ENCODE measurements at places on chromosomes 6 and 20.
A peak's percentile ranks its signal among the peaks of the same experiment; 100 is the strongest.

DNA sequence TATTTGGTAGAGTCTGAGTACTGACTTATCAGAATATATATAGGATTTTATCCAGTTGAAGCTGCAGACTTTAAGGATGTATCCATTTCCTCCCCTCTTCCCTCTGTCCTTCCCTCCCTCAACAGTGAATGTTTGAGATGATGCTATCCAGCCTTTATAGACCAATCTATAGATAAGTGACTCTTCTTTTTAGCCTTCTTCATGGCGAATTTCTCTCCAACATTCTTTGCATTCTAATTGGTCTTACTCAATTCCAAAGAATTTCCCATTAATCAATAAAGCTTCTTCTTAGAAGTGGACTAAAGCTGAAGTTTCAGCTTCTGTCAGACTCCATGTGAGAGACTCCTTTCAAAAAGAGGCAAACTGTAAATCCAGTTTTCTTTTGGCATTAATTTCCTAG, 99.3 kb downstream of the AIG1 start:
- DNase-seq: no peak
- no peaks in the 10 kb centered on the region for H3K4me1 ChIP-seq
- H3K27me3 ChIP-seq: no peaks in the 10 kb centered on the region
- no peak overlapping the region for H3K27ac ChIP-seq
- H3K4me3 ChIP-seq: no peak overlapping the region

- no peak overlapping the region for H3K4me3 ChIP-seq
- H3K27ac ChIP-seq: no peak overlapping the region
- no peaks in the 10 kb centered on the region for H3K27me3 ChIP-seq
Measured at GRCh38 chr6:11374036-11375010, 141.9 kb upstream of the NEDD9 start.

- no peak overlapping the region for H3K27ac ChIP-seq
- no peaks in the 10 kb centered on the region for H3K4me1 ChIP-seq
- no peak overlapping the region for H3K4me3 ChIP-seq
- peak; percentile 25 for DNase-seq
- H3K36me3 ChIP-seq: no peaks in the 10 kb centered on the region
Measured at GRCh38 chr6:143806282-143807102, 36.6 kb upstream of the LTV1 start.

- no peaks in the 10 kb centered on the region for H3K27me3 ChIP-seq
- no peak overlapping the region for H3K27ac ChIP-seq
- DNase-seq: no peak
- H3K4me1 ChIP-seq: no peaks in the 10 kb centered on the region
Measured at GRCh38 chr6:169391473-169392071, 137.9 kb upstream of the THBS2 start.

DNA sequence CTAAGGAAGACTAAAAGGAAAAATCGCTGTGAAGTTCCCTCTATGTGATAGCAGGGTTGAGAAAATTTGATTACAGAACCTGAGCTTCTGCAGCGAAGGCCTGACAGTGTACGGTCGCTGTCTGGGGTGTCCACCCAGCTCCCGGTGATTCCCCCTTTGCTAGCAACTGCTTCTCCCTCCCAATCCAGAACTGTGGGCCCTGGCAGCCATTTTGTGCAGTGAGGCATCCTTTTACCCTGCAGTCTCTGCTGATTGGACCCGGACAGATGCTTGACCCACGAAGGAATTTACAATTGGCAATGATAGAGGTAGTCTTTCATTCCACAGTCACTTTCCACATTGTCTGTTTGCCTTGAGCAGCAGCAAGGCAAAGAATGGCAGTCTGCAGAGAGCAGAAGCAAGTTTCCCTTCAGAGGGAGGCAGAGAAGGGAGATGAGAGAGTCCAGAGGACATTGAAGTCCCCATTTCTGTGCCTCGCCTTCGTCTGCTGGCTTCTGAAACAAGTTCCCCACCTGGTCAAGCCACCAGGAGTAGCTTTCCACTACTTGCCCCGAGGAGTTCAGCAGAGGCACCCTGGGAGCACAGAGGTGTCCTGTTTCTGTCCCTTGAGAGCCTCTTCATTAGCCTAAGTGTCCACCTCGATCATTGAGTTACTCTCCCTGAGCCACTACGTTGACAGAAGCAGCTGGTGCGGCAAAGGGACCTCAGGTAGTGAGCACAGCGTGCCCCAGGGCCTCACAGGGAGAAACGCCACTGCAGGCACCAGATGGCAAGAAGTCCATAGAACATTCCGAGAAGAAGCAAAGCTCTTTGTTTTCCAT, 370.3 kb downstream of the NRN1 start:
- no peak for DNase-seq
- H3K27ac ChIP-seq: no peak overlapping the region
- H3K36me3 ChIP-seq: peaks cover 7% of the 10 kb centered on the region
- H3K4me1 ChIP-seq: no peaks in the 10 kb centered on the region
- H3K4me3 ChIP-seq: no peak overlapping the region
- H3K27me3 ChIP-seq: no peaks in the 10 kb centered on the region

- peak overlapping the region; percentile 95 for H3K27ac ChIP-seq
- peak; percentile 100 for DNase-seq
- peak overlapping the region; percentile 47 for H3K4me3 ChIP-seq
- H3K4me1 ChIP-seq: peaks cover 43% of the 10 kb centered on the region
- no peaks in the 10 kb centered on the region for H3K36me3 ChIP-seq
Measured at GRCh38 chr6:4358414-4359107, 223.2 kb upstream of the ECI2 start.

DNA sequence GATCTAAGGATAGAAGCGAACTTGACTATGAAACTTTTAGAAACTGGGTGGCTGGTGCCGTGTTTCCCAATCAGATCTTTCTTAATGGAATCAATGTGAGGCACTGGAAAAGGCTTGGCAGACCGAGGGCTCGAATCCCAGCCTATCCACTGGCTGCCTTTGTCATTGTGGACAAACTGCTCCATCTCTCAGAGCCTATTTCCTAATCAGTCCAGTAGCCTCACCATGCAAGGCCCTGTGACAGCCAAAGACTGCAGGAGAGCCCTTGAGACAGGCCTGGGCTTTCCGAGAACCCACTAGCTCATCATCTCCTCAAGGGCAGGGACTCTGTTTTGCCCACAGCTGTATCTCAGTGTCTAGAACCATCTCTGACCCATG, 43.4 kb downstream of the SPDEF start:
- no peak overlapping the region for H3K27ac ChIP-seq
- no peak for DNase-seq
- H3K36me3 ChIP-seq: no peaks in the 10 kb centered on the region
- H3K4me3 ChIP-seq: no peak overlapping the region
- no peaks in the 10 kb centered on the region for H3K4me1 ChIP-seq

GRCh38 chr20:17491488-17491887, 39.7 kb downstream of the BFSP1 start:
- H3K36me3 ChIP-seq: no peaks in the 10 kb centered on the region
- H3K4me1 ChIP-seq: no peaks in the 10 kb centered on the region
- H3K4me3 ChIP-seq: no peak overlapping the region
- DNase-seq: no peak
- peaks cover 48% of the 10 kb centered on the region for H3K27me3 ChIP-seq

DNA sequence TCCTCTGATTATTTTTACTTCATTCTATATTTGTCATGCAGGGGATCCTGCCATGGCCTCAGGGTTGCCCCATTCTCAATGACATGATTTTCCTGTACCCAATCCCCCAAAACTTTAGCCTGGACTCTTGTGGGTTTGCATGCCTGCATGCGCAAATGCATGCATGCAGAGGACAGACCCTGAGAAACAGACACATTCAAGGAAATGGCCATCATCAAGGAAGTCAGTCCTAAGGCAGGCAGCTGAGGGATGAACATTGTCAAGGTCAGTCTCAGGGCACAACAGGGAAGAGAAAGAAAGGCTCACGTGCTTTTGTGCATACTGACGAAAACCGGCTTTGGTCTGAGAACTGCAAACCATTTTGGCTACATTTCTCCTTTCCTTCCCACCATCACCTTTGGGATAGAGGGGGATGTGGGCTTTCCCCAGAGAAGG, 13.1 kb downstream of the NEDD9 start:
- H3K36me3 ChIP-seq: 0 out of 2 replicates have a peak, but pooled peaks cover 2% of the 10 kb centered on the region
- no peaks in the 10 kb centered on the region for H3K27me3 ChIP-seq
- peak overlapping the region; percentile 94 for H3K27ac ChIP-seq
- peaks cover 36% of the 10 kb centered on the region for H3K4me1 ChIP-seq
- no peak overlapping the region for H3K4me3 ChIP-seq
- DNase-seq: no peak

GRCh38 chr6:82783587-82784236, 281.9 kb downstream of the UBE3D start:
- H3K36me3 ChIP-seq: no peaks in the 10 kb centered on the region
- H3K27ac ChIP-seq: no peak overlapping the region
- peak; percentile 27 for DNase-seq
- H3K4me3 ChIP-seq: no peak overlapping the region

DNA sequence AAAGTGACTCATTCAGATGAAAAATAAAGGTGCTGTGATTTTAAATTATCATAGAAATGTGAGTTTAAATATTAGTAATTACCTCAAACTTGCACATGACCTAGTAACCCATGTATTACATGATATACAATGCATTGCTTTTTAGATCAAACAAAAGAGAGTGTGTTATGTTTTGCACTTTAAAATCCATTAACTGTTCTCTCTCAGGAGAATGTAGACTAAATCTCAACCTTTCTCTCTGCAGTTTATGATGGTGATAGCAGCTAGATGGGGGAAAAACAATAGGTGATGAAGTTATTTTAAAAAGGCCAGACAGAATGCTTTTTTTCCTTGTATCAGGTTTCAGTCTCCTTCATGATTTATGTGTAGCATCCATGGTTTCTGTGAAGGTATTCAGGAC, 404.4 kb upstream of the RNF217 start:
- H3K4me3 ChIP-seq: no peak overlapping the region
- no peaks in the 10 kb centered on the region for H3K4me1 ChIP-seq
- no peaks in the 10 kb centered on the region for H3K27me3 ChIP-seq
- no peak overlapping the region for H3K27ac ChIP-seq
- no peak for DNase-seq

DNA sequence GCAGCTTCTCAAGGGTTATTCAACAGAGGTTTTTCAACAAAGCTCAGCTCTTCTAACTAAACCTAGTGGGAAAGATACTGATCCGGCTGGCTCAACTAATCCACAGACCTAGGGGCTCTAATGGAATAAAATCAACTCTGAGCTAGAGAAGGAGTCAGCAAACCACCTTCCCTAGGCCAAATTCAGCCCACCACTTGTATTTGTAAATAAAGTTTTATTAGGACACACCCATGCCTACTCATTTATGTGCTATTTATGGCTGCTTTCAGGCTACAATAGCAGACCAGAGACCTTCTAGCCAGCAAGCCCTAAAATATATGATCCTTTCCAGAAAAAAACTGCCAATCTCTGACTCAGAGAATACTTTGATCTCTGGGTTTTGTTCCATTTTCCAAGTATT, 6.0 kb upstream of the RAB22A start:
- no peaks in the 10 kb centered on the region for H3K27me3 ChIP-seq
- no peak overlapping the region for H3K4me3 ChIP-seq
- no peaks in the 10 kb centered on the region for H3K36me3 ChIP-seq

GRCh38 chr20:48287021-48287494, 501.8 kb upstream of the SULF2 start:
- DNase-seq: no peak
- no peak overlapping the region for H3K4me3 ChIP-seq
- no peak overlapping the region for H3K27ac ChIP-seq
- H3K4me1 ChIP-seq: peaks cover 23% of the 10 kb centered on the region
- H3K27me3 ChIP-seq: no peaks in the 10 kb centered on the region

DNA sequence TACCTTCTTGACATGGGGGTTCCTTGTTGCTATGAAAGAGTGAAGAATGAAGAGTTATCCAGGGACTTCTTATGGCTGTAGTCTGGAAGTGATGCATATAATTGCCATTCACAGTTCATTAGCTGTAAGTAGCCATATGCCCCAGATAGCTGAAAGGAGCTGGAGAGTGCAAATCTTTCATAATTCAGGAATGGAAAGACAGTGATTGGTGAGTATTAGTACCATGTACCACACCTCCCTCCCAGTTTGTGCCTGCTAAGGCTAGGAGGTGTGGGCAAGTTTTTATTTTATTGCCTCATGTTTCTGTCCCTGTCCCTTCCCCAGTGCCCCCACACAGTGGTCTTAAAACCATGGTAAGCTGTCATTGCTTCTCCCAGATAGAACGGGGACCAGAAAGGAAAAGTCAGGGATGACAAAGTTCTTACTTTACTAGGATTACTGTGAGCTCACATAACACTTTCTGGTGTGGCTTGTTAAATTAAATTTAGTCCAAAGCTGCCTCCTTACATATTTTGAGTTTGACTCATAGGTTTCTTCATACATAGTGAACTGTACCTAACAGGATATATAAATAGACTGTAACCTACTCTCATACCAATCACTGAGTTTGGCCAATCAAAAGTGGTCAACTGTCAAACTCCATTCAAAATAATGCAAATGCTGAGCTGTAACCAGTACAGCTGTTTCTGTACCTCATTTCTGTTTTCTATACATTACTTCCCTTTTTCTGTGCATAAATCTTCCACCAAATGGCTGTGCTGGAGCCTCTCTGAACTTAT, 119.4 kb downstream of the RFPL4B start:
- 0 out of 2 replicates have a peak overlapping the region, but pooled peaks have one; percentile 23 for H3K4me3 ChIP-seq
- H3K27ac ChIP-seq: peak overlapping the region; percentile 19
- no peaks in the 10 kb centered on the region for H3K36me3 ChIP-seq
- peaks cover 15% of the 10 kb centered on the region for H3K4me1 ChIP-seq
- no peaks in the 10 kb centered on the region for H3K27me3 ChIP-seq

GRCh38 chr20:13173201-13173600, 47.9 kb upstream of the ISM1 start:
- no peaks in the 10 kb centered on the region for H3K36me3 ChIP-seq
- peak; percentile 49 for DNase-seq
- no peak overlapping the region for H3K4me3 ChIP-seq
- H3K27me3 ChIP-seq: peaks cover 16% of the 10 kb centered on the region

- 0 out of 2 replicates have a peak, but pooled peaks cover 4% of the 10 kb centered on the region for H3K36me3 ChIP-seq
- no peaks in the 10 kb centered on the region for H3K27me3 ChIP-seq
- no peak overlapping the region for H3K4me3 ChIP-seq
- H3K4me1 ChIP-seq: no peaks in the 10 kb centered on the region
Measured at GRCh38 chr6:35082046-35082732, 59.0 kb downstream of the TCP11 start.

DNA sequence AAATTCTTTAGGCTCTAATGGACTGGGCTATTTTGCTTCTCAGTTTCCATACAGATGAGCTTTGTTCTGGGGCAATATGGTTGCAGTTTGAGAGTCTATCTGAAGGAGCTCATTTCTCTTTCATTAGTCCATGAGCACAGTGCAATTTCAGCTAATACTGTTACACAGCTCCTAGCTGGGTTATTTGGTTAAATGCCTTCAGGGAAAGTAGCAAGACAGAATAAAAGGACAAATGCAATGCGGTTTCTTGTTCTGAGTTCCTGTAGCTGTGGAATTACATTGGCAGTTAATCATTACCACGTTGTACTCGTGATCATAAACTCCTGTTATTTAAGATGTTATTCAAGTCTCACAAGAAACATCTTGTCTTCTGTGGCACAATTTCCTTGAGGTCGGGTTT, 127.7 kb downstream of the BFSP1 start:
- H3K27ac ChIP-seq: no peak overlapping the region
- no peaks in the 10 kb centered on the region for H3K4me1 ChIP-seq
- H3K4me3 ChIP-seq: no peak overlapping the region
- no peaks in the 10 kb centered on the region for H3K36me3 ChIP-seq
- H3K27me3 ChIP-seq: peaks cover 92% of the 10 kb centered on the region

- H3K27ac ChIP-seq: no peak overlapping the region
- peaks cover 15% of the 10 kb centered on the region for H3K4me1 ChIP-seq
- H3K27me3 ChIP-seq: no peaks in the 10 kb centered on the region
- H3K36me3 ChIP-seq: no peaks in the 10 kb centered on the region
- no peak overlapping the region for H3K4me3 ChIP-seq
Measured at GRCh38 chr6:167697316-167697715, 129.4 kb upstream of the AFDN start.

- no peak overlapping the region for H3K4me3 ChIP-seq
- no peaks in the 10 kb centered on the region for H3K36me3 ChIP-seq
- peak; percentile 51 for DNase-seq
- H3K4me1 ChIP-seq: peaks cover 7% of the 10 kb centered on the region
- H3K27me3 ChIP-seq: no peaks in the 10 kb centered on the region
Measured at GRCh38 chr6:134373282-134373922, 55.5 kb upstream of the SGK1 start.
